ENCODE measurements at places on chromosomes 6 and 20. TPM values are rescaled to one million over a fixed set of nuclear protein-coding genes. Genes with fewer than 3 reads are reported as not detected.

The IL20RA gene
- total RNA-seq = 0.45 TPM

The C20orf141 gene
- not detected for total RNA-seq

The SCRT2 gene
- not detected for total RNA-seq

The DUSP15 gene
- not detected for total RNA-seq

The NUP43 gene
- 26.3 TPM for total RNA-seq

The LY6G6D gene
- total RNA-seq = not detected

The RNF217 gene
- 16.1 TPM for total RNA-seq

The UBD gene
- total RNA-seq = 4.2 TPM

The ABCC10 gene
- 60.3 TPM for total RNA-seq

The BTNL2 gene
- not detected for total RNA-seq

The HSF2 gene
- total RNA-seq = 3.2 TPM

The KIF25 gene
- total RNA-seq = not detected

The DZANK1 gene
- 24.6 TPM for total RNA-seq

The SPDEF gene
- 129 TPM for total RNA-seq

The HSPA1L gene
- total RNA-seq = not detected

The KHDRBS2 gene
- not detected for total RNA-seq

The CASS4 gene
- total RNA-seq = 3.7 TPM

The TRIM40 gene
- not detected for total RNA-seq

The FLRT3 gene
- 2.3 TPM for total RNA-seq

The NRSN2 gene
- total RNA-seq = 15.2 TPM
